ENCODE measurements at places on chromosomes 7 and 10.
A peak's percentile ranks its signal among the peaks of the same experiment; 100 is the strongest.

GRCh38 chr10:43068471-43069210 is 8.2 kb upstream of the RET start:
- DNase-seq = no peak

DNA sequence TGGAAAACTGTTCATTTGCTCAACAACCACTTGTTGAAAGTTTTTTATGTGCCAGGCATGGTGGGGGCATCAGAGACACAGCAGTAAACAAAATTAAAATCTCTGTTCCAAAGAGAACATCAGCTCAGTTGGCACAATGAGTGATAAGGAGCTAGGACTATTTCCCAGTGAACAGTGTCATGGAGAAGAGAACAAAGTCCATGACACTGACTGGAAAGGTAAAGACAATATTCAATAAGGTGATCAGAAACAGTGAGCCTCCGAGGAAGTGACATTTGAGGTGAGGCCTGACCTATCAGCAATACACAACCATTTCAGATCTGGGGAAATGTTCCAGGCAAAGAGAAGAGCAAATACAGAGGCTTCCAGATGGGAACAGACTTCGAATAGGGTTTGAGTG is 14.6 kb downstream of the ACSL5 start:
- no peak for DNase-seq

DNA sequence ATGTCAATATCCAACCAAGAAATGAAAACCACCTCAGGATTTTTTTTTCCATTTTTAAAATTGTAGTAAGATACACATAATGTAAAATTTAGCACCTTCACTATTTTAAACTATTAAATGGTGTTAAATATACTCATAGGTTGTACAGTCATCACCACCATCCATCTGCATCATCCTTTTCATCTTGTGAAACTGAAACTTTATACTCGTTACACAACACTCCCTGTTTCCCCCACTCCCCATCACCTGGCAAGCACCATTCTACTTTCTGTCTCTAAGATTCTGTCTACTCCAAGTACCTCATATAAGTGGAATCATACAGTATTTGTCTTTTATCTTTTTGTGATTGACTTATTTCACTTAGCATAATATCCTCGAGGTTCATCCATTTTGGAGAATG is 335.2 kb upstream of the NPSR1 start:
- DNase-seq = no peak

DNA sequence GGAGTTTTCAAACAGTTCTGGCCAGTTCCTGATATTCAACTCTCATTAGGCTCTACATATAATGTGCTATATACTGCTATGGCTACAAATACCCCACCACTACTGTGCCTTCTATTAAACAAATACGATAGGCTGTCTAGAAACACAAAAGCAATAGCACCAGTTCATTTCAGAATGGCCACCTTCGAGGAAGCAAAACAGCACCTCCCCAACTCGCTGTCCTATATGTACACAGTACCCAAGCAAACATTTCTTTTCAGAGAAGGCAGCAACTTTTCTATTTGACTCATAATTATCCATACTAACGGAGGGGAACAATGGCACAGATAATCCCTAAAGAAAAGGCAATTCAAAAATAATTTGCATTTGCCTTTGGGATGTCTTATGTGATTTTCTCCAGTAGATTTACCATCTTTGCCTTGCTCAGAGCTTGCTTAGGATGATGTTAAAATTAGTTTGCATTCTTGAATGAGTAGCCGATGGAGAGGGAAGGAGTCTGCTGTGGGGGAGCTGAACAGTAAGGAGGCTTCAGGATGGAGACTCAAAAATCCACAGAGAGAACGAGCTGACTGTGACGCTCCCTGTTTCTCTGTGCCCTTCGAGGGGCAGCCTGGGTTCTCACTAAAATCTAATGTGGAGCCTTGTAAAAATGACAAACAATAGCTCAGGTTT is 218.7 kb downstream of the FANK1 start:
- DNase-seq = no peak

GRCh38 chr10:60389413-60390025 is at the start of gene ANK3:
ANK3 (minus strand) TSS chr10:60389875; CDS start chr10:60389538, 337 bp downstream.
- no peak for DNase-seq

GRCh38 chr10:49504528-49504927 is 34.4 kb downstream of the ERCC6 start:
- no peak for DNase-seq

- peak; percentile 63 for DNase-seq
Measured at GRCh38 chr7:45347804-45348203, 190.2 kb downstream of the RAMP3 start.

- no peak for DNase-seq
Measured at GRCh38 chr10:89700923-89701241, 508 bp upstream of the KIF20B start.

DNA sequence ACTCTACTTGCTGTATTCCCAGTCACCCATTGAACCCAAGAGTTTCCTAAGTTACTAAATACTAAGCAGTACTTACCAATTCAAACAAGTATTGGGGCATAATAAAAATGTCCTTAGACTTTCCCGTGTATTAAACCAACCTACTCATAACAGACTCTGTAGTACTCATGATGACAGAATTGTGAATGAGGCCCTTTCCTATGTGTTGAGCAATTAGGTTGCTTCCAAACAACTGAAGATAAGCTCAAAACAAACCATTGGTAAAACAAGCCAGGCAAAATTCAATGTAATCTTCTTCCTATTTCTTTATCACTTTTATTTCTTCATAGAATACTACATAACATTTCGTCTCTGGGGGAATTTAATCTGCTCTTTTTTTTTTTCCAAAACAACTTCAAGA is 106.5 kb upstream of the ANK3 start:
- DNase-seq = no peak
